ENCODE measurements at places on chromosomes 1 and 21.

GRCh38 chr1:167440345-167440744 is 78.0 kb downstream of the CD247 start:
- DNase-seq = no peak

- DNase-seq = no peak
These were observed 36.0 kb downstream of the SCP2 start for GRCh38 chr1:52963101-52963500.

DNA sequence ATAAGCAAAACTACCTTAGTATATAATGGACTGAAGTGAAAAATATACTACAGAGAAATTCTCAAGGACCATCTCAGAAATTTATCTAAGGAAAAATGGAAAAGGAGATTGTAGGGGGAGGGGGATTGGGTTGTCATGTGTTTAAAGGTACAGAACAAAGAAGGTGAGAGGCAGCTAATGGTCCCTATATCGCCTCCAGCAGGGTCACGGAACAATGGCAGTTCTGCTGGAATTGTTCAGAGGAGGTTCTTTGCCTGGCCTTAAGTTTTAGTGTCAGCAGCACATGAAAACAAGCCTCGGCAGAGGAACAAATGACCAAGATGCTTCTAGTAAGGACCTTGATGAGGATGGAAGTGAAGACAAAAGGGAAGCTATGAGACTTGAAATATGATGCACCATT is 42.0 kb upstream of the RGS2 start:
- DNase-seq = no peak

DNA sequence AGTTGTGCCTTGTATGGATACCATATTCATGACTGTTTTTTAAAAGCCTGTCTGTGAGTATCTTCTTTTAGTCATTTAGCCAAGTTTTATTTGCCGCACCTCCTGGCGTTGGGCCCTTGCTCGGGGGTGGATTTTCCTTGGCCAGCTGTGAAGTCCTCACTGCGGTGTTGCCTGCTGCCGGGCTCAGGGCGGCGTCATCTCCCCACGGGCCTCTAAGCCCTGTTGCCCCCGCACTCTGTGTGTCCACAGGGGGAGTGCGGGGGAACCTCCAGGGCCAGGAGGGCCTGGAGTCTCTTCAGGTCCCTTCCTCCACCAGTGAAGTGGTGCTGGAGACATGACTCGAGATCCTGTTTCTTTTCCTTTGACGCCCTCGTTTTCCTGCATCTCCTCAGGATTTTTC is 65.8 kb upstream of the DIP2A start:
- no peak for DNase-seq

DNA sequence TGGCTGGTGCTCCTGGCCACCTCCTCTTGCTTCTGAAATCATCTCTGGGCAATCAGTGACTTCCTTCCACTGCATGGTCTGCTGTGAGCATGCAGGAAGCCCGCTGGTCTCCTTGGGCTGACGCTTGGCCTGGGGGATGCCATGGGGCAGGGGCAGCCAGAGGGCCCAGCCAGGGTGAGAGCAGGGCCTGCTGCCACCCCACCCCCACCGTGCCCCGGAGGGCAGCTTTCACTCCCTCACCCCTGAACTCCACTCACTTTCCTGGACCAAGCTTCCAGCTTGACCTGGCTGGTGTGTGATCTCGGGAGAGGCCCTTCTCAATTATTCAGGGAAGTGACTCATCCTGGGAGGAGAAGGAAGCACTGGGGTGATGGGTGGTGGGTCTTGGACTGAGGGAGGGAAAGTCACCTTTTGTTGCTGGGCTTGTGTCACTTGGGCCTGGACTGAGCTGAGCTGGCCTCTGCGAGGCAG is 270.2 kb upstream of the CSF3R start:
- DNase-seq = no peak

- no peak for DNase-seq
These were observed 1.3 kb downstream of the BCAN start for GRCh38 chr1:156643049-156643777.

DNA sequence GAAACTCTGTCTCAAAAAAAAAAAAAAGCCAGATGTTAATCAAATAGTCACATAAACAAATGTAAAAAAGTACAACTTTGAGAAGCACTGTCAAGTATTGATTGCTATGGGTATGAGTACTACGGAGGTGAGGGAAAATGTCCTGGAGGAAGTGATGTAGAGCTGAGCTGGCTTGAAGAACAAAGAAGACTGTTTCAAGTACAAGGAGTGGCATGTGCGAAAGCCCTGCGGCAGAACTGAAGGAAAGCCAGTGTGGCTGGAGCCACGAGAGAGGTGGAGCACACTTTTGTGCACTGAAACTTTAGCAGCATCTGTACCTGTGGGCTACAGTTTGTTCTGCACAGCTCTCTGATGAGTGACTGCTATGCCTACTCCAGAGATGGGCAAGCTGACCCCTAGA is 5.4 kb upstream of the RPS6KA1 start:
- no peak for DNase-seq

DNA sequence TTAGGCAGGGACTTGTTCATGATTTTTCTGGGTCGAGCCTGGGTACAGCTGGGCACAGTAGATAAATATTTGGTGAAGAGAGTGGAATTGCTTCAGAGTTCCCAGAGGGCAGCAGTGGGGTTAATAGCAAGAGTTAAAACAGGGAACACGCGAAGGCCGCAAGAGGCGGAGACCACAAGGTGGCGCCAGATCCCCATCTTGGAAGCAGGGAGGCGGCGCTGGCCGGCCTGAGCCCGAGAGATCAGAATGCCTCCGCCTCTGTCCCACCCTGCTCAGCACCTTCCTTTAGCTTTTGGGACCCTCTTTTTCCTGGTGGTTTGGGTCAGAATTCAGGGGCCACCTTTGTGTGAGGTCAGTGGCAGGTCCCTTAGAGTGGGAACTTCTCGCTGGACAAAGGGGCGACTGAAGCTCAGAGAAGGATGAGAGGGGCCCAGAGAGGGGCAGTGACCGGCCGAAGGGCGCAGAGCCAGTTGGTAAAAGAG is 6.5 kb upstream of the PADI2 start:
- peak; percentile 84 for DNase-seq

- no peak for DNase-seq
These were observed 63.3 kb upstream of the LRRC8D start for GRCh38 chr1:89757532-89757931.

DNA sequence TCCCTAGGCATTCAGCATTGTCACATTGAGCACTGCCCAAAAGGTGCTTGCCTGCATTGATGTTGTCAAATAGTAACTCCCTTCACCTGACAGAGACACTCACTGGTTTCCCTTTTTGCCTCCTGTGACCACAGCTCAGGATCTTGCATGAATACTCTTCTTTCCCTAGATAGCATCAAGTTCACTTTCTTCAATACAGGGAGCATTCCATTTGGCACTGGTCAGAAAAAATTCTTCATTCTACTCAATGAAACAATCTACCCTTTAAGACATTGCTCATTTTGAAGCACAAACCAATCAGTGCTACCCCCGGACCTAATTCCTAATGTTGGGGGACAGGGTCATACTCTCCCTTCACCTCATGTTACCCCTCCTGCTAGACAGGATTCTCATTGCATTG is 319.0 kb upstream of the SNX7 start:
- DNase-seq = no peak

- no peak for DNase-seq
These were observed 57.3 kb upstream of the CSF3R start for GRCh38 chr1:36540056-36540455.

DNA sequence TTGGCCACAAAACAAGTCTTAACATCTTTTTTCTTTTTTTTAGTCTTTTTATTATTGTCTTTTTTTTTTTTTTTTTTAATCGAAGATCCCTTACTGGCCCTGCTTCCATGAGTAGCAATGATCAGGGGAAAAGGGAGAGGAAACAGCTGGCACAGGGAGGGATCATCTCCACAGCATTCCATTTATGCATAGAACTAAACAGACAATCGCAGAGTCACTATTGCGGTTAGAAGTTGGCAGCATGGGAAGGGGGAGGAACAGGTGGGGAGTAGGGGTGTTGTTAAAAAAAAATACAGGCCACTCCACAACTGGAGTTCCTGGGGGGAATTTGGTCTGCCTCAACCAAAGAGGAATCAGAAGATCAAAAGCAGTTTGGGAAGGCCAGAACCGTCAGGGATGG is 55.4 kb downstream of the C1orf185 start:
- no peak for DNase-seq

DNA sequence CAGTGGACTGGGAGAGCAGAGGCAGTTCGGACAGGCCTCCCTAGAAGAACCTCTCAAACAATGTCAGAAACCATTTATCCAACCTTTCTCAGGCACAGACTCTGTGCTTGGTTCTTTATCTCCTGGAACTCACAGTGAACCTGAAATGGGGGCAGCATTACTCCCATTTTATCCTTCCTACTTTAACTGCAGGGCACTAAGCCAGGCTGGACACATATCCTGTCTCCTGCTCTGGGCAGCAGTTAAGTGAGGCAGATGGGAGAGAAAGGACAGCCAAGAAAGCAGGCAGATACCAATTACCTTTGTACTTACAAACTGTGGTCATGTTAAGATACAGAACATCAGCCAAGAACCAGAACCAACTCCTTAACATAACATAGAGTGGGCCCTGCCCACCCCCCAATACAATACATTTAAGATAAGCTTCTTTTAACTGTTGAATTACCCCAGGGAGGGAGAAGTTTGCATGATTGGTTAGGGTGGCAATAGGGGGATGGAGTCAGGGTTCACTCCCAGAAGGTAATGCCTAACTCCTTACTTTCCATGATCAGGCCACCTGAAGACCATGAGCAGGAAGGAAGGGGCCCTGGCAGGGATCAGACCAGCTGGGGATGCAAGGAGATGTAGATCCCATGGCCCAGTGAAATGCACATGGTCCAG is 10.9 kb downstream of the KDF1 start:
- no peak for DNase-seq

GRCh38 chr1:158053276-158053675 is 59.8 kb downstream of the KIRREL1 start:
- no peak for DNase-seq

GRCh38 chr1:2459757-2460156 is 16.3 kb upstream of the PLCH2 start:
- no peak for DNase-seq

DNA sequence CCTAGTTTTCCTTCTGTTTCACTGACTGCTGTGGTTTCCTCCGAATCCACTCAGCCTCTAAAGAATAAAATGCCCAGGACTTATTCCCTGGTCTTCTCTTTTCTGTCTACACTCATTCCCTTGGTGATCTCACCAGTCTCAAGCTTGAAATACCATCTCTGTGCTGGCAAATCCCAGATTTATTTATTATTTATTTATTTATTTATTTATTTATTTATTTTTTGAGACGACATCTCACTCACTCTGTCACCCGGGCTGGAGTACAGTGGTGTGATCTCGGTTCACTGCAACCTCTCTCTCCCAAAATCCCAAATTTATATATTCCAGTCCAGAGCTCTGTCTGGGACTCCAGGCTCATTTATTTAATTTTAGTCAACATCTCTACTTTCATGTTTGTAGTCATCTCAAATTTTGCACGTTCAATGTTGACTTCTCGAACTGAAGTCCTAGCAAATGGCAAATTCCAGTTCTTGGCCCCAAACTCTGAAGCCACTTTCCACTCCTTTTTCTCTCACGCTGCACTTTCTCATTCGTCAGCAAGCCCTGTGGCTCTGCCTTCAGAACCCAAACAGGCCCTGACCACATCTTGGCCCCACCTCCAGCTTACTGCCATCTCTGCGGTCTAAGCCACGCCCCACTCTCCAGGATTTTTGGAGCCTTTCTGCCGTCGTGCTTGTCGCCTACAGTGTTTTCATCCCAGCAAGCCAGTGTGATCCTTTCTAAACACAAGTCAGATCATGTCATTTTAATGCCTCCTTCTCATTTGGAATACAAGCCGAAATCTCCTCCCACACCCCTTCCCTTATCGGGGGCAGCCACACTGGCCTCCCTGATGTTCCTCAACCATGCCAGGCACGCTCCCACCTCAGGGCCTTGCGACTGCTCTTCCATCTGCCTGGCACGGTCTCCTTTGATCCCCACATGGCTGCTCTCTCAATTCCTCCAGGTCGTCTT is 14.2 kb upstream of the TENT5B start:
- peak; percentile 90 for DNase-seq

DNA sequence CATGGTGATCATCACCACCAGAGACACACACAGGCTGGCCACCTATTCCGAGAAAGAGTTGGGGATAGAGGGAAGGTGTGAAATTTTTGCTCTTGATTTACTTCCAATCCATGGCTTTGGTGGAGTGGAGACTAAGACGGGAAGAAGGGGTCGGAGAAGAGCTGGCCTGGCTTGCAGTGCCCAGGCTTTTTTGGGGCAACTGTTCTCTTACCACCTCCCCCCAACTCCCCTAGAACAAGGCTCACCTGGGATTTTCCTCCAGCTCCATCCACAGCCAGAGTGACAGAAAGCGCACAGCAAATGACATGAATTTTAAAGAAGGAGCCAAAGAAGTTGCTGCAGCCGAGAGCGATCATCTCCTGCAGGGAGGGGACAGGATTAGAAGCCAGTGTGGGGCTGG is 16.0 kb downstream of the SLC26A9 start:
- DNase-seq = no peak

GRCh38 chr1:3899754-3900149 is 320 bp downstream of the C1orf174 start:
- DNase-seq = no peak

GRCh38 chr1:90841473-90841872 is 124.4 kb upstream of the BARHL2 start:
- no peak for DNase-seq

DNA sequence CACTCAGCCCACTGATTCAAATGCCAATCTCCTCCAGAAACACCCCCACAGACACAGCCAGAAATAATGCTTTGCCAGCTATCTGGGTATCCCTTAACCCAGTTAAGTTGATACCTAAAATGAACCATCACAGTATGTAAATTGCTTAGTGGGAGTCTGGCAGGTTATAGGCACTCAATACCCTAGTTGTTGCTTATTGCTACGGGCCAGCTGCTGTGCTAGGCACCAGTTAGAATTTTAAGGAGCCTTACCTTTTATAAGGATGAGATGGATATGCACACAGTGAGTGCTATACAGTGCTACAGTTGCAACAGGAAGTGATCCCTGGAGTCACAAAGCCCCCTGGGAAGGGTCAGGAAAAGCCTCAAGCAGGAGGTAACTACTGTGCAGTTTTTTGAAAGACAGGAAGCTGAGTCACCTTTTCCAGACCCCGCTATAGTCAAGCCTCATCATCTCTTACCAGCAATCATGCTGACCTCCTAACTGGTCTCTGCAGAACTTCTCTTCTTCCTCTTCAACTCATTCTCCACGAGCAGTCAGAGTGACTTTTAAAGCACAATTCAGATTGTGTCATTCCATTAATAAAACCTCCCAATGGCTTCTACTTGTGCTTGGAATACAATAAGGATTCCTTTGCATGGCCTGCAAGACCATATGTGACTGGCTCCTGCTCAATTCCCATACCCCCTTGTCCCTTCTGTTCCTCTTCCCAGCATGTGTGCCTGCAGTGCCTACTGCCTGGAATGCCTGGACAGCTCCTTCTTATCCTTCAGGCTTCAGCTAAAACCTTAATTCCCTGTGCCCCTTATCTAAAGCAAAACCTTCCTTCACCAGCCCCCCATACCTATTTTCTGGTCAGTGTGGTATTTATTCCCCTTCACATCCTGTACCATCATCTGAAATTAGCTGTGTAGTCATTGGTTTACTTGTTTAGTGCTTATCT is 10.4 kb upstream of the TLR5 start:
- DNase-seq = no peak

Data from prostate gland (tissue), 2 donors.